ENCODE measurements at places on chromosomes 1 and 21.

- DNase-seq: no peak
Observed at GRCh38 chr21:45406801-45407628, 2.0 kb downstream of the COL18A1 start.

DNA sequence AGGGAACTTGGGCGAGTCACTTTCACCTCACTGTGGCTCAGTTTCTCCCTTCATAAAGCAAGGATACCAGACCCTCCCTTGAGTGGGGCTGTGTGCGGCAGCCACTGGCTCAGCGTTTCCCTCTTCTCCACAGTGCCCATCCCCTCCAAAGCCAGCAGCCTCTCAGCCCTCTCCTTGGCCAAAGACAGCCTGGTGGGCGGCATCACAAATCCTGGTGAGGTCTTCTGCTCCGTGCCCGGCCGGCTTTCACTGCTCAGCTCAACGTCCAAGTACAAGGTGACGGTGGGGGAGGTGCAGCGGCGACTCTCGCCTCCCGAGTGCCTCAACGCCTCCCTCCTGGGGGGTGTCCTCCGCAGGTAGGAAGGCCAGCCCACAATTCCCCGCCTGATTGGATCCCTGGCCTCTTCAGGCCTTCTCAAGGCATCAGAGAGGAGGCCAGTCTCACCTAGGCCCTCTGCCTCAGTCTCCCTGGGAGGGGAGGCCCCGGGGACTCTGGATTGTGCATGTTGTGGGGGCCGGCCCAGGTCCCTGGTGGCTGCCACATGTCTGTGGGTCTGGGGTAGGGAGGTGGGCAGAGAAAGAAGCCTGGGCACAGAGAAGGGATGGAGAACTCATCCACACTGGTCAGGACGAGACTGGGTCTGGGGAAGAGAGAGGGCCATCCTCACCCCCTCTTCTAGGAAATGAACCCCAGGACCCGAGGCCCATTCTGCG lies 15.2 kb downstream of the TFAP2E start:
- no peak for DNase-seq

DNA sequence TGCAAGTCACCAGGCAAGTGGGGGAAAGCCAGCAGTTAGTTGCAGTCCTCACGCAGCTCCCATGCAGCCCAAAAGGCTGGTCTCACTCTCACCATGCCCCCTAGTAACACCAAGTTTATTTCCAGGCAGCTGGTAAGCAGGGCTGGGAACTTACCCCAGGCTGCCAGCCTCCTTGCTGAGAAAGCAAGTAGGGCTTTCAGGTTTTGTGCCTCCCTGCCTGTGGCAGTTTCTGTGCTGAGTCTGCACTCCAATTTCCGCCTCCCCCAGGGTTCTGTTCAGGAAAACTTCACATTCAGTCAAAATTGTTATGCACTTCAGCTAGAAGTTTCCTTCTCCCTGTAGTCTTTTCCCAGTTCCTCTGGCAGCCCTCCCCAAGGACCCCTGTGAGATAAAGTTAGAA lies 102.0 kb upstream of the SGIP1 start:
- DNase-seq: no peak

DNA sequence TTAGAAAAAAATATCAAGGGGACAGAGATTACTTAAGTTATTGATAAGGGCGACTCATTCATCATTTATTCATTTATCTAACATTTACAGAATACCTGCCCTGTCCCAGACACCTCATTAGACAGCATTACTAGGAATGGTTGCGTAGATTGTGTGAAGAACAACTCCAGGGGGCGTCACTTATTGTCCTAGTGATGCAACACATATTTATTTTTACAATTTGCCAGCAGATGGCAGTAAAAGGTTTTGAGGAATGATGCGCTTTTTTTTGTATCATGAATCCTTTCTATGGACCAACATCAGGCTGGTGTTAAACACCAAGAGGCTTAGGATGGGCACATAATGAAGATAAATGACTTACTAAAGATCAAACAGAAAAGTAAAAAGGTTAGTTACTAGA lies 5.5 kb downstream of the NCAM2 start:
- DNase-seq: no peak

- no peak for DNase-seq
Observed at GRCh38 chr1:36109041-36109679, 15.9 kb downstream of the COL8A2 start.

DNA sequence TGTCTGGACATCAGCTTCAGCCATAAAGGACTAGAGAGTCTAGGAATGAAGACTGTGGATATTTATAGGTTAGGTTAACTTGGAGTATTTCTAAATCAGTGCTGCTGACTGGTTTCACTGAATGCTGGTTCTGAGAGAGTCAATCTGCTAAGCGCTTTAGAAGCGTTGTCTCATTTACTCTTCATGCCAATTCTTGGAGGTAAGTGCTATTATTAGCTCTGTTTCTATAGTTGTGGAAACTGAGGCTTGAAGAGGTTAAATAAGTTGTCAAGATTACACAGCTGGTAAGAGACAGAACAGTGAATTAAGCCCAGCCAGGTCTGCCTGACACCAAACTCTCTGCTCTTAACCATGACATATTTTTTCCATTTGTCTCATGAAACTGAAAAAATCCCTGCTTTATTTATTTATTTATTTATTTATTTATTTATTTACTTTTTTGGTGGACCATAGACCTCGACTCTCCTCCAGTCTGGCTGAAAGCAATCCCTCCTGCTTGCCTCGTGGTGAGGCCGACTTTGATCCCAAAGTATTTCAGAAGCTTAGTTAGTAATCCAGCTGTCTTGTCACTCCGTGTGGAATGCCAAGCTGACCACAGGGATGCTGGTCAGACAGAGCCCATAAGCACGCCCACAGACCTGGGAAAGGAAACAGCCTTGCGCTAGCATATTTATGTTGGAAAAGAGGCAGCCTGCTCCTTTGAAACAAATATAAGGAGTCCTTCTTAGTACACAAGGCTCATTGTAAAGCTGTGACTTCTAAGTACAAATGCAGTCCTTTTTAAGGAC lies 16.9 kb downstream of the NTMT2 start:
- no peak for DNase-seq

GRCh38 chr1:81590171-81590570 lies 210.6 kb upstream of the ADGRL2 start:
- no peak for DNase-seq

DNA sequence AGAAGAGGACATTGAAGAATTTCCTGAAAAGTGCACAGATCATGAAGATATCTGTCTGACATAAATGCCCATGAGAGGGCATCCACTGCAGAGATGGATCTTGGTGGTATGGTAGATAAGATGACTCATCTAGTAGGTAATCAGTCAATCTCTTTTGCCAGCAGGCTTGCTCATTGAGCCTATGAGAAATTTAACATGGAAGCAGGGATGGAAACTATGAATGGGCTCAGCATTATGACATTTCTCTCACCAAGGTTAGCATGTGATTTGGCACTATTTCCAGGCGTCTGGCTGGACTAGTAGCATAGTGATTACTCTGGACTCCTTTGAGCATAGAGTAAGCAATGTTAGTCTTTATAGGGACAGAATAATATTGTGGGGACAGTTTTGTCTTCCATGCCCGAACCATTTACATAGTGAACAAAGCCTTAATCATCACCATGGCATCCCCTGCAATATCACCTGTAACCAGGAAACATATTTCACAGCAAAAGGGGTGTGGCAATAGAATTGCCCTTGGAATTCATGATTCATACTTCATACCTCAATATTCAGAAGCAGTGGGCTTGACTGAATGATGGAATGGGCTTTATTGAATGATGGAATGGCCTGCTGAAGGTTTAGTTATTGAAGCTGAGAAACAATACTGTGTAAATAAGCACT lies 7.3 kb downstream of the OR2C3 start:
- no peak for DNase-seq

- no peak for DNase-seq
Observed at GRCh38 chr1:30169269-30169668, 554.1 kb downstream of the MATN1 start.

DNA sequence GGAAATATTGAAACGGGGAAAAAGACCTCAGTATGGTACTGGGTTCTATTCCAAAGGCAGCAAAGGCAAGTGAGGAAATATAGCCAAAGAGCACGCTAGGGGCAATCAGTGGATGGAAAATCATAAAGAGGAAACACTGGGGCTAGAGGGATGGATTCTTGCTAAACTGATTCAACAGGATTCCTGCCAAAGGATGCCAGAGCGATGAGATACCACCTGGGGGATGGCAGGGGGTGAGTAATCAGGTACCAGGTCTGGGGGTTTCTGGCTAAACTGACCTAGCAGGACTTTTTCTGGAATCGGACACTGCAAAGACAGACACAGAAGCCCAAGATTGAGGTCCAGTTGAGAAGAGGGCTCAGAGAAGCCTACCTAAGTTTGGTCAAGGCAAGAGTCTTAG lies 6.7 kb downstream of the CHI3L2 start:
- DNase-seq: no peak

GRCh38 chr1:183164340-183164739 lies 21.7 kb upstream of the LAMC2 start:
- no peak for DNase-seq

DNA sequence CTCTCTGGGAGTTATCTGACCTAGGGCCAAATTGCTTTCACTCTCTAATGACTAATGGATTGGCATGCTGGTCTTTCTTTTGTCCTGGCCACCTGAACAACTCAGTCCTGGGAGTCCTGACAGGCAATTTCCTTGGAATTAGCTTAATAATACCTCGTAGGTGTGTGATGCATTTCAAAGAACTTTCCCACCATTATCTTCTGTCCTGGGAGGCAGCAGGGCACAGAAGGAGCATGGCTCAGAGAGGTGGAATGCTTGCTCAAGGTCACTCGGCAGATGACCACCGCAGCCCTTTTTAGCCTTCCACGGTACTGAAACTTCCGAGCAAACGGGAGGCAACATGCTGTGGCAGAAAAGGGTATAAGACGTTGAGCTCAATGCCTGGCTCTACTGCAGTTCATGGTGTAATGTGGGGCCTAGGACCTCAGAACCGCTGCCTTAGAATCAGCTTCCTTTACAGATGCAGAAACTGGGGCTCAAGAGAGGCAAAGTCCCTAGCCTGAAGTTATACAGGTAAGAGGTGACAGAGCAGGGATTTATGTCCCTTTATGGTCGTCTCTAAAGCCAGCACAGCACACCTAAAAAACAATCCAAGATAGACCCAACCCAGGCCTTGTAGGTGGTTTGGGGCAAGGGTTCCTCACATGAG lies 3.2 kb downstream of the ID3 start:
- DNase-seq: no peak

DNA sequence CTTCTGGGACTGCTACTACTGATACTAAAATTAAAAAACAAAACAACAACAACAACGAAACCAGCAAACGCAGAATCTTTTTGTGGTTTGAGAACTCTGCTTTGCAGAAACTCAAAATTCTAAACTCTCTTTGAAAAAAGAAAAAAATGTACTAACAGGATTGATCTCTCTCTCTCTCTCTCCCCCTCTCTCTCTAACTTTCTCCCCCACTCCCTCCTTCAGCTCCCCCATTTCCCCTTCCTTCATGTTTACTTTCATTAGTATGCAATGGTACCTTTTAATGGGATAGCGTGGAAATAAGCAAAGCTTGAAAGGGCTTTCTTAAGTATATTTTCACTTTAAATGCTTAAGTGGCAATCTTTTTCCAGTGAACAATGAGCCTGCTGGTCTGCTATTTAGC lies 562.6 kb upstream of the ADGRL2 start:
- DNase-seq: no peak

DNA sequence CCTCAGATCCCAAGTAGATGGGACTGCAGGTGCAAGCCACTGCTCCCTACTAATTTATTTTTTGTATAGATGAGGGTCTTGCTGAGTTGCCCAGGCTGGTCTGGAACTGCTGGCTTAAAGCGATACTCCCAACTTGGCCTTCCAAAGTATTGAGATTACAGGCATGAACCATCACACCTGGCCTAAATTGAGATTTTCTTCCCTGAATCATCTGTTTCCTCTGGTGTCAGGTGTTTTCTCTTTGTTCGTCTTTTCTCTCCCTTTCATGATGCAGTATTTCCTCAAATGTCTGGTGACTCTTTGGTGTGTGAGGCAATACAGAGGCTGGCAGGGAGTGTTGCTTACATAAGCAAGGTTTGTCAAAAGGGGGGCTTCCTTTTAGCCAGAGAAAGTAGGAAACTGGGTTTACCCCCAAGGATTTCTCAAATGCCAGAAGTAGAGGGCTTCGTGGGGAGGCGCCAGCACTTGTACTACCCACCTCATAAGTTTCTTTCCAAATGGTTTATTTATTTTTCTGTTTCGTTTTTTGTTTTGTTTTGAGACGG lies 27.6 kb downstream of the CLDN14 start:
- no peak for DNase-seq

- no peak for DNase-seq
Observed at GRCh38 chr1:25569597-25570396, 26.4 kb downstream of the LDLRAP1 start.

- no peak for DNase-seq
Observed at GRCh38 chr1:65175171-65176055, 27.4 kb downstream of the AK4 start.

DNA sequence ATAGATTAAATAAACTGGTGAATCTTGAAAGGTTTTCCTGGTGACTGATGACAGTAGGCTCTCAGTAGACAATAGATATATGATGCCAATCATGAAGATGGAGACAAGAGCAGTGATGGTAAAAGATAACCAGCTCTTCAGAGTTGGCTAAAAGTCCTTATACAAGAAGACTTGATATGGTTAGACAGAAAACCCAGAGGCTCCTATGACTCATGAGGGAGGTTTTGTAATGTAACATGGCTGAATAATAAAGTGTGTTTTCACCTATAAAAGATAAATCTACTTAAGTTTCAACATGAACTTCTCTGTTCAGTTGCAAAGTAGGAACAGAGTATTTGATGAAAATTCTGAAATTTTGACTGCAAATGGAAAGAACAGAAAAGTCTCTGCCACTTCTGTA lies 12.7 kb upstream of the CRNN start:
- DNase-seq: no peak

DNA sequence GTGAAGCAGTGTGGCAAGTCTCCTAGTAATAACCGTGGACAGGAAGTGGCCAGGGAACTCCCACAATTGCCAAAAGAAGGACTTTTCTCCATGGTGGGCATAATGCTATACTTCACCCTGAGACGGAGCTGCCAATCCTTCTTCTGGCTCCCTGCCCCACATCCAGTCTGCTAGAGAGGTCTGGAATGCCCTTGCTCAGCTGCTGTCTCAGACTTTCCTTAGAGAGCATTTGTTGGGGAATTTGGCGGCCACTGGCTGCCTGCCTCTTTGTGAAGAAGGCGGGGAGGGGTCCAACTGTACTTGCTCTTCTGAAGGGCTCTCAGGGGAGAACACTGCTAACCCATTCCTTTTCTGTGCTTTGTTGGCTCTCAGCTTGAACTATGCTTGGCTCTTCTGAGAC lies 123.7 kb upstream of the EDN2 start:
- no peak for DNase-seq

- DNase-seq: no peak
Observed at GRCh38 chr21:26572702-26573381, at the start of gene CYYR1. Gene CYYR1 (minus strand): TSS chr21:26573286. CDS start chr21:26572940, 346 bp downstream.

DNA sequence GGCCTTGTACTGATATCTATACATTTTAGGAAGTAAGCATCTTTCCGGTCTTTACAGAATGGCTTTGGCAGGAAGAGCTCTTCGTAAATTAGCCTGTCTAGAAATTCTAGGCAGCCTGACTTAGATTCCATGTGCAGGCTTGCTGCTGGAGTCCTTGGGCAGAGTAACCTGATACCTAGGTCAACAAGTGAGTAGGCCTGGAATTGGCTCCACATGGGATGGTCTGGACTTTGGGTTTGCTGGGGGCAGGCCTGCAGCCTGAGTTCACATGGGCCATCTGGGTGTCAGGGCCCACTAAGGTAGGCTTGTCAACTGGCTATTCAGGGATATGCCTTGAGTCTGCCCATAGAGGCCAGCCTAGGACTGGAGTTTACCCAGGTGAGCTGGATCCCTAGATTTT lies 59.6 kb upstream of the CYYR1 start:
- DNase-seq: no peak

- DNase-seq: no peak
Observed at GRCh38 chr1:71196685-71197084, 115.8 kb upstream of the ZRANB2 start.
